H4 (cell line): ENCODE measurements at places on chromosomes 16 and 17.

DNA sequence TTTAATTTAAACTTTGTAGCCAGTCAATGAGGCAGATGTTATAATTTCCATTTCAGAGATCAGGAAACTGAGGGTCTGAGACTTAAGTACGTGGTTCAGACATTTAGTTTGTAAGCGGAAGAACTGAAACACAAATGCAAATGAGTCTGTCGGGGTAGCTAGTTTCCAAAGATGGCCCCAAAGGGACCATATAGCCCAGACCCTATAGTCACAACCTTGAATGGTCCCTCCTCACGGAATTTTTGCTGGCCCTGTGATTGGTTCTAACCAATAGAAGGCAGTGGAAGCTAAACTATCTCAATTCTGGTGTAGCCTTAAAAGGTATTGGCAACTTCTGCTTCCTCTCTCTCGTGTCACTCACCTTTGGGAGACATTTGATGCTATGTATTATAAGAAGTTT is 7.5 kb upstream of the BCO1 start:
- no peak for DNase-seq

- DNase-seq: no peak
These were observed 76.7 kb upstream of the MED9 start for GRCh38 chr17:17400070-17400469.

DNA sequence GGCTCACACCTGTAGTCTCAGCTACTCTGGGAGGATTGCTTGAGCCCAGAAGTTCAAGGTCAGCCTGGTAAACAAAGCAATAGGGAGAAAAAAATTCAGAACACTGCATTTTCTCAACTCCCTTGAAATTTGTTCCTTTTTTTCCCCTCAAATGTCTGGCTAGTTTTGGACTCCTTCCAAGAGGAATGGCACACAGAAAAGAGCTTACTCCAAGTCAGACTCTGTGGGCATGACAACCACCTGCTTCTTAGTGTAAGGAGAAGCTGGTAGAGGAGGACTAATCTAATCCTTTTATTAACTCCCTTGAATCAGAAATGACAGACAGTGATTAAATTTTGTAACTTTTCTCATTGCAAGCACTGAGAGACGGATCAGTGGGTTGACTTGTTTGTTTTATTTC is 27.9 kb upstream of the HYDIN start:
- DNase-seq: no peak

- DNase-seq: no peak
These were observed 80.0 kb downstream of the ATF7IP2 start for GRCh38 chr16:10465821-10466220.

DNA sequence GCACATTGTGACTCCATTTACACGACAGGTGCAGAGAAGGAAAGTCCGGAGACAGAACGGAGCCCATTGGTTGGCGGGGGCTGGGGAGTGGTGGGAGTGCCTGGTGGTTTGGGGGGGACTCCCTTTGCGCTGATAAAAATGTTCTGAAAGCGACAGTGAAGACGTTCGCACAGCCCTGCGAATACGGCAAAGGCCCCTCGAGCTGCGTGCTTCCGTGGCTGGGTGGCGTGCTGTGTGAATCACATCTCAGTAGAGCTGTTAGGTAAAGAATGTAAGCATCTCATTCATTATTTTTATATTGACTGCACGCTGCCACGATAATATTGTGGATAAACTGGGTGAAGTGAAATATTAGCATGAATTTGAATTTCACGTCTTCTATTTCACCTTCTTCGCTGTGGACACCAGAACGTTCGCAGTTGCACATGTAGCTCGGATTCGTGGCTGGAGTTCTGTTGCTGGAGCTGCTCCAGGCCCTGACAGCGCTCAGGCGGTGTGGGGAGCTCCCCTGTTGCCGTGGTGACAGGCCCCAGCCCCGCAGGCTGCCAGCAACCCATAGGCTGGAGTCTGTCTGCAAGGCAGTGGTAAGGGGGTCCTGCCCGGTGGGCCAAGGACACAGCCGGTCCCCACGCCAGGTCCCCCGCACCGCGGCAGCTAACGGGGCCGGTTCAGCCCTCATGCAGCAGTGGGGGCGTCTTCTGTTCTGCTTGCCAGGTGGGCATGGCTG is 44.6 kb downstream of the SOX8 start:
- DNase-seq: no peak

GRCh38 chr16:24850289-24850938 is 4.7 kb downstream of the SLC5A11 start:
- peak; percentile 86 for DNase-seq

- no peak for DNase-seq
These were observed 188.6 kb downstream of the C16orf78 start for GRCh38 chr16:49562228-49562627.

- DNase-seq: no peak
These were observed 32.3 kb downstream of the CPPED1 start for GRCh38 chr16:12771341-12771798.

DNA sequence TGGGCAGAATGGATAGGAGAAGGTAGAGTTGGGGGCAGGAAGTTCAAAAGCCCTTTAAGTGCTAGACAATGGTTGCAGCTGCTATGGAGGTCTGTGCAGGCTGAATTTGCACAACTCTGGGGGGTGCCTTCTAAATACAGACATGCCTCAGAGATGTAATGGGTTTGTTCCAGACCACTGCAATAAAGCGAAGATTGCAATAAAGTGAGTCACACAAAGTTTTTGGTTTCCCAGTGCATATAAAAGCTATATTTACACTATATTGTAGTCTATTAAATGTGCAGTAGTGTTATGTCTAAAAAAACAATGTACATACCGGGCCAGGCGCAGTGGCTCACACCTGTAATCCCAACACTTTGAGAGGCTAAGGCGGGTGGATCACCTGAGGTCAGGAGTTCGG is 60.5 kb upstream of the MYOCD start:
- no peak for DNase-seq

DNA sequence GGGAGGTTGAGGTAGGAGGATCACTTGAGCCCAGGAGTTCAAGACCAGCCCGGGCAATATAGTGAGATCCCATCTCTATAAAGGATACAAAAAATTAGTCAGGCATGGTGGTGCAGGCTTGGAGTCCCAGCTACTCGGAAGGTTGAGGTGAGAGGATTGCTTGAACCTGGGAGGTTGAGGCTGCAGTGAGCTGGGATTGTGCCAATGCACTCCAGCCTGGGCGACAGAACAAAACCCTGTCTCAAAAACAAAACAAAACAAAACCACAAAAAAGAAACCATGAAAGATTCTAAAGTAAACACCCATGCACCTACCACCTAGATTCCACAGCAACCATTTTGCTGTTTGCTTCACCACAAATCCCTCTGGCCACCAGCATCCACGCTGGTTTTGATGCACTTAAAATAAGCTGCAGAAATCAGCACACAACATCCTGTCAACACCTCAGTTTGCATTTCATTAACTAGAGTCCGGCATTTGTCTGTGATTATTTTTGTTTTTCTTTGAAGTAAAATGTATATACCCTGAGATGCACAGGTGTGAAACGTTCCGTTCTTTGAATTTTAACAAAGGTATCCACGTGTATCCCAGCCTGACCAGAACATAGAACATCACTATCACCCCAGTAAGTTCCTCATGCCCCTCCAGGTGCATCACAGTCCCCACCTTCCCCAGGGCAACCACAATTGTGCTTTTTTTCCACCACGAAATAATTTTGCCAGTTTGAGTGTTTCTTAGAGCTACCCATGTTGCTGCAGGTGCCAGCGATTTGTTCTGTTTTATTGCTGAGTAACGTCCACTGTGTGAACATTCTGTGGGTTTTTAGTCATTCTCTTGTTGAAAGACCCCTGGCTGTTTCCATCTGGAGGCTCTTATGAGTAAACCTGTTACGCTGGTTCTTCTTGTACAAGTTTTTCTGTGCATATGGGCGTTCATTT is 191.5 kb downstream of the SEC14L1 start:
- DNase-seq: peak; percentile 91

DNA sequence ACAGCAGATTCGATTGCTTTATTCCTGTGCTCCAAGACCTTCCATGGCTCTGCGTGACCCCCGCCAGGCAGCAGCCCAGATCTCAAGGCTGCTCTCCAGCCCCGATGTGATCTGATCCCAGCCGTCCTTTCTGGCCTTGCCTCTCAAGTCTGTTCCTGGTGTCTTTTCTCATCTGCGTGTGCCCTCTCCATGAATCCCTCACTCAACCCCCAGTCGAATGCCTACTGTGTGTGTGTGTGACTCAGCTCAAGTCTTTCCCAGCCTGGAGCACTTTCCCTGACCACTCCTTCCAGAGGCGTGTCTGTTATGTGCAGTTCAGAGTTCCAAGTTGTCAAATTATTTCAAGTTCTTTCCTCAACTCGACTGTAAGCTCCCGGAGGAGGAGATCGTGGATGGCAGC is 64.0 kb downstream of the MRM1 start:
- no peak for DNase-seq

GRCh38 chr16:27374804-27375425 is 27.1 kb upstream of the IL21R start:
- peak; percentile 97 for DNase-seq

DNA sequence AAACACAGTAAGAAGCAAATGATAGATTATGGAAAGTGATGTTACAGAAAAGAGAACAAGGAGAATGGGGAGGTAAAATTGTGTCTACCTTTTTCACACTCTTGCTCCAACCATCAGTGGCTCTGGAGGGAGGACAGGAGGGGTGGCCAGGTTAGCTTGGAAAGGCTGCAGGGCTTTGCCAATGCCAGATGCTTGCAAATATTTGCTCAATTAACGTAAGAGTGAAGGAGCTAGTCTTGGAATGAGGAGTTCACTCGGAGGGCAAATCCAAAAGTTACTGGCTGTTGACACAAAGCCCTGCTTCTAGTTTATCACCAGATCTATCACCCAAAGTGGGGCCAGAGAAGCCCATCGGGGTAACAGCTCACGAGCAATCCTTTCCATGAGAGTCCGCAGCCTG is 7.4 kb upstream of the TNRC6C start:
- DNase-seq: no peak

DNA sequence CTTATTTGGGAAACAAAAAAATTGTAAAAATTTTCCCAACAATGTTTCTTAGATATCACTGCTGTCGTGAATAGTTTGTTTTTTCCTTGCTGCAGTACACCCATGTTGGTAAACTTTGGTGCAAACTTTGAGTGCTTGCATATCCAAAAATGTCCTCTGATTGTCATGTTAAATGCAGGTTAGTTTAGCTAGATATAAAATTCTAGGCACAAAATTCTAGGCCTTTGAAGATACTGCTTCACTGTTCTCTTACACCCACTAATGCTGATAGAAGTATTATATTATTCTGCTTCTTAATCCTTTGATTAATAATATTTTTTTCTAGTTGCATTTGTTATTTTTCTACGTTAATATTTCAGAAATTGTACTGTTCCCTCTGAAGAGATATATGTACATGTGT is 16.1 kb downstream of the TOM1L1 start:
- no peak for DNase-seq

DNA sequence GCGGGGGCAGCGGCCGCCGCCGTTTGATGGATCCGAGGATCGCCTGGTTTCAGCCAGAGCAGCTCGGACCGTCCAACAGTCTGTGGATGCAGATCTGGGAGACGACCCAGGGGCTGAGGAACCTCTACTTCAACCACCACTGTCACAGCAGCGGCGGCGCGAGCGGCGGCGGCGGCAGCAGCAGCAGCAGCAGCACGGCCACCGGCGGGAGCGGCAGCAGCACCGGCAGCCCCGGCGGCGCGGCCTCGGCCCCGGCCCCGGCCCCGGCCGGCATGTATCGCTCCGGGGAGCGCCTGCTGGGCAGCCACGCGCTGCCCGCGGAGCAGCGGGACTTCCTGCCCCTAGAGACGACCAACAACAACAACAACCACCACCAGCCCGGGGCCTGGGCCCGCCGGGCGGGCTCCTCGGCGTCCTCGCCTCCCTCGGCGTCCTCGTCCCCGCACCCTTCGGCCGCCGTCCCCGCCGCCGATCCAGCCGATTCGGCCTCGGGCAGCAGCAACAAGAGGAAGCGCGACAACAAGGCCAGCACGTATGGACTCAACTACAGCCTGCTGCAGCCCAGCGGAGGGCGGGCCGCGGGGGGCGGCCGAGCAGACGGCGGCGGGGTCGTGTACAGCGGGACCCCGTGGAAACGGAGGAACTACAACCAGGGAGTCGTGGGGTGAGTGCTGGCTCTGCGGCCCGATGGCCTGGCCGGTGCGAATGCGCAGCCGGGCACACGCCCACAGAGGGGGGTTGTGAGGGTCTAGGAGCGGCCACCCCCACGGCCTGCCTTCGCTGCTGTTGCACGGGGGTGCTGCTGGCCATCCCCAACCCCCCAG is 702 bp downstream of the TENT4B start:
- DNase-seq: no peak

DNA sequence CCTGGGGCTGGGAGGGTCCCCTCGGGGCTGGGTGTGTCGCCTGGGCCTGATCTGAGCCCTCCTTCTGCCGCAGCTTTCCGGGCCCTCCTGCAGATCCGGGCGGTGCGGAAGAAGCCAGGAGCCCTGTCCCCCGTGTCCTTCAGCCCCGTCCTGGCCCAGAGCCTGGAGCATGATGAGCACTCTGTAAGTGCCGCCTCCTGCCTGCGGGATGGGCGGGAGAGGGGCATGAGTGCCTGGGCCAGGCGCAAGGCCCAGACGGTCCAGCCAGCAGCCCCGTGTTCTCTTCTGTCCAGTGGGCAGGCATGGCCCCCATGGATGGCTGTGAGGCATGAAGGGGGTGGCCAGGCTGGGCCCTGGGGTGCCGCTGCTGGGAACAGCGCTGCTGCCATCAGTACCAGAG is 16.0 kb upstream of the NUDT16L1 start:
- DNase-seq: no peak

GRCh38 chr17:55265311-55266021 is 706 bp downstream of the HLF start:
- no peak for DNase-seq
